ENCODE measurements at places on chromosomes 1 and 21.

DNA sequence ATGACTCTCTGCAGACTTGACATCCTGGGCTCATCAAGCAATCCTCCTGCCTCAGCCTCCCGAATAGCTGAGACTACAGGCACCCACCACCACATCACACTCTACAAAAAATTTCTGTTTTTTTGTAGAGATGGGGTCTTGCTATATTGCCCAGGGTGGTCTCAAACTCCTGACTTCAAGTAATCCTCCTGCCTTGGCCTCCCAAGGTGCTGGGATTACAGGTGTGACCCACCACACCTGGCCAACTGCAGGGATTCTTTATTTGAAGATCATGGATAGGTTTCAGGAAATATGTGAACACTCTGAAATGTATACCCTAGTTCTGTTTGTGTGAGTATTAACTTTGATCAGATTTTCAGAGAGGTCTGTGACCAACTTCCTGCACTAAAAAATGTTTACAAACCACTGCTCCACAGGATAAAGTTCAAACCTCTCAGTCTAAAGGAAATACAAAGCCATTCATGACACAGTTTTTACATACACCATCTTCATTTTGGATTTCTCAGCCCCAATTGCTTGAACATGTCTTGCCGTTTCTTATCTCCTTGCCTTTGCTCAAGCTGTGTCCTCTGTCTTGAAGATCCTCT, 252.3 kb upstream of the FGGY start:
- DNase-seq: no peak

DNA sequence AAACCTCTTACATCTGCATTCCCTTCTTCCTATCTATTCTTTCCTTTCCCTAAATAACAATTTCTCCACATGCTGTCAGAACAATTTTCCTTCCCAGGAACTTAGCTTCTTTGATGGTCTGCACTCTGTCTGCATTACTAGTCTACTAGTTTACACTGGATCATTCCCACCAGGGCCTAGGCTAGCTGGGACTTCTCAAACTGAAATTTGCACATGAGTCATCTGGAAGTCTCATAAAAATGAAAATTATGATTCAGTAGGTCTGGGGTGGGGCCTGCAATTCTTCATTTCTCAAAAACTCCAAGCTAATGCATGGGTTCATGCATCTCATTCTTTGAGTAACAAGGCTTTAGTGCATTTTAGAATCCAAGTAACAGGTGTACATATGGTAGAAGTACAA, 74.2 kb downstream of the GABPA start:
- DNase-seq: no peak

GRCh38 chr1:164561472-164561871, 2.5 kb downstream of the PBX1 start:
- no peak for DNase-seq

- no peak for DNase-seq
Observed at GRCh38 chr1:208273386-208274017, 29.3 kb upstream of the PLXNA2 start.

GRCh38 chr1:107821340-107821739, 143.6 kb downstream of the VAV3 start:
- DNase-seq: no peak

GRCh38 chr1:227795732-227796131, 19.7 kb upstream of the PRSS38 start:
- no peak for DNase-seq

GRCh38 chr1:167369933-167370332, 148.4 kb downstream of the CD247 start:
- no peak for DNase-seq

GRCh38 chr21:17003258-17003615, 509.6 kb upstream of the CXADR start:
- DNase-seq: no peak

DNA sequence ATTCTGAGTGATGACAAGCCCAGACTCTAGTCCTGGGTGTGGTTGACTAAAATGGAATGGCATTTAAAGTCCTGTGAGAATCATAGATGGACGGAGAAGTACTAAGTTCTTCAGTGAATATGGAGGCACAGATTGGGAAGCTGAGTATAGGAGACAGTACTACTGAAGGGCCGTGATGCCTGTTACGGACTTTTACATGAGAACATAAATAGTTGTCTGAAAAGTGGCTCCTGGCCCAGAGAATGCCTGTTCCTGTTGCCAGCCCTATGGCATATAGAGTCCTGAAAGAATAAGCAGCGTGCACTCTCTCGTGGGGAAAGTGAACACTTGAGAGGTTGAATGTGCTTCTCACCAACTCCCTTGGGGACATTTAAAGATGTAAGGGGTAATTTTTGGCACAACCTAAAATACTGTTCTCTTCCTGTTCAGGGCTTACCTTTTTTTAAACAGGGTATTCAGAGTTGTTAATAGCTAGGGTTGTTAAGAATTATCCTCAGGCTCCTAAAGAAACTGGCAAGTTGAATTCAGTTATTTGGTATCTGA, 20.4 kb downstream of the CCT8 start:
- no peak for DNase-seq

DNA sequence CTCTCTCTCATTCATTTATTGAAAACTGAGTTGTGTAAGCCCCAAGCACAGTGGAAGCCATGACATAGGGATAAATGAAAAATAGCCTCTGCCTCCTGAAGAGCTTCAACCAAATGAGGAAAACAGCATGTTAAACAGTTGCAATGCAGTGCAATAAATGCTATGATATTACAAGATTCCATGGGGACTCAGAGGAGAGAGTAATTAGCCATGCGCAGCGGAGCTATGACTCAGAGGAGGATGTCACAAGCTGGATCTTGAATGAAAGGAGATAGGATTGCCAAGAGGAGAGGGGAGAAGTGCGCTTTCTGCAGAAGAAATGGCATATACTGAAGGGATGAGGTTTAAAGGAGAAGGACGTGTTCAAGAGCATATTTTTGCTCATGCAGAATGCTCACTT, 231.3 kb upstream of the PLXNA2 start:
- DNase-seq: peak; percentile 28

- DNase-seq: no peak
Observed at GRCh38 chr1:66445492-66446181, 88.3 kb upstream of the SGIP1 start.

- DNase-seq: no peak
Observed at GRCh38 chr1:227912866-227913265, 34.9 kb downstream of the WNT9A start.

- DNase-seq: no peak
Observed at GRCh38 chr21:32414579-32415358, 2.3 kb downstream of the EVA1C start.

- no peak for DNase-seq
Observed at GRCh38 chr1:178075333-178075732, 18.6 kb upstream of the RASAL2 start.

DNA sequence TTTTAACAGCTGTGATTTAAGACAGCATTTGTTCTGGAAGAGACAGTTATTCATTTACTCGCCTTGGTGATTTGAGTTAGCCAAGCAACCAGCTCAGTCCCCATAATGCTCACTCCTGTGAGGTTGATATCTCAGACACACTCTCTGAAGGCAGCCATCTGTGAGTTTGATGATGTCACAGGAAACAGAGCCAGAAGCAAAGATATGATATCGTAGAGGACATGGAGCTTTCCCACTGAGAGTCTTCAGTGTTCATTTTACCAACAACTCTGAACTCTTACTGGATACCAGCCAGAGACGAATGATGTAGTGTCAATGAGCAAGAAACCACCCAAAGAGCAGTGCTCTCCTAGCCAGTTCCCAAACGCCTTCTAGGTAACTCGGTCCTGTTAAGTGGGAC, 219.4 kb downstream of the SLC35F3 start:
- DNase-seq: no peak

GRCh38 chr1:31127266-31127665, 61.7 kb upstream of the PUM1 start:
- DNase-seq: no peak

- peak; percentile 32 for DNase-seq
Observed at GRCh38 chr1:105492921-105493320, 1563.6 kb upstream of the PRMT6 start.

DNA sequence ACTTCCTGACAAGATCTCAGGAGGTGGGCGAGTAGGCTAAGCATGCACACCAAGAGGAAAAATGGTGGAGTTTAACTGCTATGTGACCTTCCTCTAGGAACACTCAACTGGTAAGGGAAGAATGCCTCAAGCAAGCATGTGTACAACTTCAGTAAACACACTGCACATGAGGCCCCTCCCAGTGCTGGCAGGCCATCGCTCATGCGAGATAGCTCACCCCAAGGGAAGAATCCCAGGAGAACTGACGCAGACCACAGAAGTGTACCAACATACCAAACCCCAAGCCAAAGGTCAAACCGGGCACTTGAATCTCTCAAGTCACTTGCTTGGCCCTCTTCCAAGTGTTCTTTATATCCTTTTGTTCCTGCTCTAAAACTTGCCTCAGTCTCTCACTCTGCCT, 40.5 kb upstream of the GALNT2 start:
- no peak for DNase-seq

DNA sequence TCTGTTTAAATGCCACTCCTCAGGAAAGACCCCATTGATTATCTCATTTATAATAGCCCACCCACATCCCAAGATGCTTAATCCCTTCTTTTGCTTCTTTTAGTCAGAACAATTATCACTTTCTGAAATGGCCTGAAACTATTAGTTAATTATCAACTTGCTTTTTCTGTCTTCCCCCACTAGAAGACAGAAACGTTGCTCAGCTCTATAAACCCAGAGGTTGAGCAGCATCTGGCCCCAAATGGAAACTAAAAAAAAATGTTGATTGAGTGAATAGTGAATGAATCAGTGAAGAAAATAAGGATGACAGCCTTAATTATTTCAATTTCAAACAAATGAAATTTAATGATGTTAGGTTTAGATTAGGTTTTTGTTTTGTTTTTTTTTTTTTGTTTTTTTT, 38.2 kb upstream of the PIGC start:
- no peak for DNase-seq

DNA sequence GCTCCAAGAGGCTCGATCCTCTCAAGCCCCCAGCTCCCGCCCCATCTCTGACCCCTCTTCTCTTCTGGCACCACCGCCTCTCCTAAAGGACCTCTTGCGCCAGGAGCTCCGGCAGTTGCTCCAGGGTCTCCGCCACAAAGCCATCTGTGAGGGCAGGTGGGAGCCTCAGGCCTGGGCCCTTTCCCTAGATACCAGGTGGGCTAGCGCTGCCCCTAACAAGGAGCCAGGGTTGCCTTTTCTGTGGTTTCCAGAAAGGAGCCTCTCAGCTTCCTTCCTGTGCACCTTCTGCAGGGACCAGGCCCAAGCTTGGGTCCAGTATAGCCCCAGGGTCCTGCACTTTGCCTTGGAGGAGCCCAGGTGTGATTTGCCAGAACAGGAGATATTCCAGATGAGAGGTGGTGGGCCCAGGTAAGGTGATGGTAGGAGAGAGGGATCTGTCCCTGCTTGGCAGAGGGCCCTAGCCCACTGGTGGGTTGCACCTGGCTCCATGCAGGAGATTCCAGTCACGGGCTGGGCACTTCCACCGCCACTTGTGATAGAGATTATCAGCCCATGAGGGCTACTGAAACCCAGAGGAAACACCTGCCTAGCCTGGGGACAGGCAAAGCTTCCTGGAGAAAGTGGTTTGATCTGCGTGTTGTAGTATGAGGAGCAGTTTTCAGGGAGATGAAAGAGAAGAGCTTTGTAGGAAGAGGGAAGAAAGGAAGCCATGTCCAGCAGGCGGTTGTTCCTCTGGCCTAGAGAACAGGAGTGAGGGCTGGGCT, 1.0 kb downstream of the CCDC24 start:
- no peak for DNase-seq

- no peak for DNase-seq
Observed at GRCh38 chr1:203675596-203676347, 49.1 kb downstream of the ATP2B4 start.

- DNase-seq: no peak
Observed at GRCh38 chr1:222413436-222413835, 134.5 kb downstream of the HHIPL2 start.

Data from fibroblast of the conjunctiva (primary cell).